CD4-positive, alpha-beta T cell treated with Interleukin-12 subunit alpha and Interleukin-12 subunit beta, for 1 hour (primary cell): ENCODE measurements at places on chromosomes 5 and 9.

DNA sequence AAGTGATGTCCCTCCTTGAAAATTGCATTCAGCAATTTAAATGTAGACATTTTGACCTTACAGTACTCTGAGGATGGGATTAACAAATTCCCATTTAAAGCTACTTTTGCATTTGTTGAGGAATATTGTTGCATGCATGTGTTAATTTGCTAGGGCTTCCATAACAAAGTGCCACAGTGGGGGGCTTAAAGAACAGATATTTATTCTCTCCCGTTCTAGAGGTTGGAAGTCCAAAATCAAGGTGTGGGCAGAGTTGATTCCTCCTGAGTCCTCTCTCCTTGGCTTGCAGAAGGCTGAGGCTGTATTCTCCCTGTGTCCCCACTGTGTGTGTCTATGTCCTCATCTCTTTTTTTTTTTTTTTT lies 51.8 kb upstream of the CDK20 start:
- no peak for DNase-seq

DNA sequence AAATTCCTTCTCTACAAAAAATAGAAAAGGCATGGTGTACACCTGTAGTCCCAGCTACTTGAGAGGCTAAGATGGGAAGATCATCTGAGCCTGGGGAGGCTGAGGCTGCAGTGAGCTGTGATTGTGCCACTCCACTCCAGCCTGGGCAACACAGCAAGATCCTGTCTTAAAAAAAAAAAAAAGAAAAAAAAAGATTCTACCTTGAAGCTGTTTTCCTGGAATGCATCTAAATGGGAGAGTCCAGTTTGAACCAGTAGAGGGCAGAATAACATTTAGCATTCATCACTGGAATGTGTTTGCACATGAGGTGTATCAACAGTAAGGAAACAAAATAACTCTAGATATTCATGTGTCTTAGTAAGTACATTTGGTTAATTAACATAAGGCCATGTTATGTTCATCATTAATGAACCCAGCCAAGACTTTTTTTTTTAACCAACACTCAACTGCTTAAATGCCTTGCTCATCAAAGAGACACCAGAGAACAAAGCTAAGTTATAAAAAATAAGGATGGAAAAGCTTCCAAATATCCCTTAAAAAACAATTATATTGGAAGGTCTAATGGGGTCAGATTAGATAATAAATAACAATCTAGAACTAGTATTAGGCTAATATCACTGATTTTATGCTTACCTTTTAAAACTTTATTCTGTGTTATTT lies 16.1 kb downstream of the IFNE start:
- DNase-seq = peak; percentile 63

DNA sequence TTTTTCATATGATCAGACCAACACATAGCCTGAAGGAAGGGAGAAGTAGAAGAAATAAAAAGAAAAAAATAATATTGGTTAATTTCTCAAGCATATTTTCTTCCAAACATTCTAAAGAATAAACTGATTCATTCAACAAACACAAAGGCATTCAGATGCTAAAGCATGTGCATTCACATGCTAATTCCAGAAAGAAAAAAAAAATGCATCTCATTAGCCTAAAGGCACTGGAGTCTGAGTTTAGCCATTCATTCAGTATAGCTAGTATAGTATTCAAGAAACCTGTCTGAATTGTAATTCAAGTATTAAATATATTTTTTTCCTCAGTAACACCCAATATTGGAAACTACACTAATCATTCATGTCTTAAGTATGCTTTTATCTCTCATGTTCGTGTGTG lies 61.0 kb upstream of the FER start:
- DNase-seq = no peak

DNA sequence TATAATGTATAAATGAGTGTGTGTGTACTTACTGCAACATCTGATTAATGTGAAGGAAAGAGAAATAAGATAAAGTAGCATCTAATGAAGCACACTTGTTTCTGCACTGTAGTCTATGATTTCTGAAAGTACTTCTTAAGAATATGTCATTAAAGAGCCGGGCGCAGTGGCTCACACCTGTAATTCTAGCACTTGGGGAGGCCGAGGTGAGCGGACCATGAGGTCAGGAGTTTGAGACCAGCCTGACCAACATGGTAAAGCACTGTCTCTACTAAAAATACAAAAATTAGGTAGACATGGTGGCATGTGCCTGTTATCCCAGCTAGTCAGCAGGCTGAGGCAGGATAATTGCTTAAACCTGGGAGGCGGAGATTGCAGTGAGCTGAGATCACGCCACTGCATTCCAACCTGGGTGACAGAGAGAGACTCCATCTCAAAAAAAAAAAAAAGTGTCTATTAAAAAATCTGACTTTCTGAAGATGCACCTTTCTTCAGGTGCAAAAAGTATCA lies 556.9 kb downstream of the PTPRD start:
- DNase-seq = no peak

GRCh38 chr9:78769690-78770089 lies 472.8 kb downstream of the PSAT1 start:
- no peak for DNase-seq

DNA sequence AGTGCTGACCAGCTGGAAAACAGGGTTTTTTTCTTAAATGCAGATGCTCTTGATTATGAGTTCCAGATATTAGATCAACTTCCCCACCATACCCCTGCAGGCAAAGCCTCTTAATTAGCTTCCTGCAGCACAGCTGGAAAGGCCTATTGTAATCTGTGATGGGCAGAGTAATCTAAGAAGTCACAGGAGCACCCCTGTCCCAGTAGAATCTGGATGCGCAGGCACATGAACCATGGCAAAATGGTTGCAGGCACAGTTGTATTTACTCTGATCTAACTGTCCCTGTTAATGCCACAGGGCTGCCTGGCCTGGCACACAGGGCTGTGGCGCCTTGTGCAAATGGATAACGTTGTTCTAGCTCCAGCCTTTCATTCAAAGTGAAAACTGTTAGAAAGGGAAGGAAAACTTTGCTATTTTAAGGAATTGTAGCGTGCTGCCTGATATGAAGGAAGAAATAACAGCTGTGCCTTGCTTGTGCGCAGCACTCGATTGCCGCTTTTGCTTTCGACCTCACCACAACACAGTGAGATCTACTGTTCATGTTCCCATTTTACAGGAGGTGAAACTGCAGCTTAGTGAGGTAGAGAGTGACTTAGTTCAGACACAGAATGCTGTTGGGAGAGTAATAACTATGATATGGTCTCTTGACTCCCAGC lies 2.3 kb downstream of the TGFBI start:
- no peak for DNase-seq

DNA sequence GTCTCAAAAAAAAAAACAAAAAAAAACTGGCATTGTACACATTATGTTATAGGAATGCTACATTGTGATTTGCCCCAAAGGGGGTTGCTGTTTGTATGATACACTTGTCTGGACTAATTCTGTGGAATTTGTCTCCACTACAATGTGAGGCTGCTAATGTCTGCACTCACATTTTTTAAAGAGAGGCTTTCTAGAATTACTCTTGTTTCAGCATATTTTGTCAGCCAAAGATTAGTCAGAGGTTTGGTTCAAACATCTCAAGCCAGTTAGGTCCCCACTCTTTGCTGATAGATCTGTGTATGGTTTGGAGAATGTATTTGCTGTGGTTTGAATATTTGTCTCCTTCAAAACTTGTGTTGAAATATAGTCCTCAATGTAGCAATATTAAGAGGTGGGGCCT lies 59.3 kb upstream of the ZNF169 start:
- no peak for DNase-seq

- DNase-seq = no peak
Measured at GRCh38 chr9:110130791-110131416, 77.1 kb downstream of the C9orf152 start.

- DNase-seq = no peak
Measured at GRCh38 chr5:115558388-115558956, 13.9 kb upstream of the FEM1C start.

DNA sequence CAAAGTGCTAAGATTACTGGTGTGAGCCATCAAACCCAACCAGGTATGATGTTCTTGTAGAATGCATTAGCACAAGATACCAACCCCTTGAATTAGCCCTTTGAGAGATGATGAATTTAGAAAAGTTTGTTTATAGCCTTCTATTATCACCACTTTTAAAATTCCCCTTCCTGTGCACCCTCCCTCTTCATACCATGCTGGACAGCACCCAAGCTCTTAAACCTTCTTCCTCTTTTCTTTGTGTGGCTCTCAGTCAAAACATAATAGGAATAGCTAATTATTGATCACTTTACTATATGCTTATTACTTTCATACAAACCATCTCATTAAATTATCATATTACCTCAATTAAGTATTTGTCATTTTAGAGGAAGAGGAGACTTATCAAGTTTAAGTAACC lies 87.6 kb upstream of the TMED7 start:
- no peak for DNase-seq

DNA sequence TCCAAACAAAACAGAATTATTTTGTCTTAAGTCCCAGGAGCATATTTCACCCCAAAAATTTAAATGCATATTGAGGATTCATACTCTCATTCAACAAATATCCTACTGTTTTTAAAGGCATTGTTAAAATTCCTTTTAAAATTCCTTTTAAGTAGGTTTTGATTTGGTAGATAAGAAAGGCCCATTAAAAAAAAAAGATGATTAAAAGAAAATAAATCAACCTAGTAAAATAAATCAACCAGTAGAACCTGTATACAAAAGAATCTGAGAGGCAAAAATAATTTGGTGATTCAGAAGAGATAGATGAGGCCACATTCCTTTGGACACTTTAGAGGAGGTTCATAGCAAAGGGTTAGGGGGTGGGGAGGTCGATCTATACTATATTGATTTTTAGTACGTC lies 585.3 kb upstream of the TLE4 start:
- DNase-seq = no peak

- no peak for DNase-seq
Measured at GRCh38 chr5:32229586-32229985, 55.5 kb upstream of the GOLPH3 start.

GRCh38 chr5:24805230-24805629 lies 160.5 kb upstream of the CDH10 start:
- no peak for DNase-seq

- DNase-seq = no peak
Measured at GRCh38 chr9:113665064-113665463, 201.5 kb downstream of the RGS3 start.

GRCh38 chr9:107794259-107794658 lies 304.7 kb upstream of the KLF4 start:
- DNase-seq = no peak

GRCh38 chr9:121725008-121725775 lies 73.8 kb downstream of the DAB2IP start:
- no peak for DNase-seq

DNA sequence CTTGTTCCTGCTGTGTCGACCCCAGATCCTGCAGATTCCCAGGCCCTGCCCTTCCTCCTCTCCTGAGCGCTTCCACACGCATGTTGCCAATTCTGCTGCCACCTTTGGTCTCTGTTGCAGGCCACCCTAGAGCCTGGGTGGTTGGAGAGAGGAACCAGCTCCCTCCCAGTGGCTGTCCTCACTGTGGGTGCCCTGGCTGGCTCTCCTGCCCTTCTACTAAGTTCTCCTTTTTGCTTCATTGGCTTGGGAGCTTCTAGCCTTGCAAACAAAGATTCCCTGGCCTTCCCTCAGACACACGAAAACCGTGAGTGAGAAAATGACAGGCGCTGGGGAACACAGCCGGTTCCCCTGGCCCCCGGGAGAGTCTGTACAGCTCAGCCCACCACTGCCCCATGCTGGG lies 14.2 kb upstream of the NCS1 start:
- no peak for DNase-seq

GRCh38 chr5:62206150-62206829 lies 99.7 kb upstream of the KIF2A start:
- no peak for DNase-seq

DNA sequence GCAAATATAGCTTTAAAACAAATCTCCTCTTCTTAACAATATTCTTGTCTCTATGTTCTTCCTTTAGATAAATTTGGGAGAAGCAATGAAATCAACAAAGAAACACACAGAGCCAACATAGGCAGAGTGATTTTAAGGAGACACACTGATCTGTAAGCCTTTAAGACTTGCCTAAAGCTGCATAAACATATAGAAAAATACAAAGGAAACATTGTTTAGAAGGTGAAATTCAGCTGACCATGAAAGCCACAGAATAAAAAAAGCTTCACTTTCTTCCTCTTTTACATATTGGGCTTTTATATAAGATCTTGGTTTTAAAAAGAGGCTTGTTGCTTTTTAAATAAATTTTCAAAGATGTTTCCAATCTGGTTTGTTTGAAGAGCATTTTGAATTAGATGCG lies 1277.5 kb downstream of the EFNA5 start:
- no peak for DNase-seq

DNA sequence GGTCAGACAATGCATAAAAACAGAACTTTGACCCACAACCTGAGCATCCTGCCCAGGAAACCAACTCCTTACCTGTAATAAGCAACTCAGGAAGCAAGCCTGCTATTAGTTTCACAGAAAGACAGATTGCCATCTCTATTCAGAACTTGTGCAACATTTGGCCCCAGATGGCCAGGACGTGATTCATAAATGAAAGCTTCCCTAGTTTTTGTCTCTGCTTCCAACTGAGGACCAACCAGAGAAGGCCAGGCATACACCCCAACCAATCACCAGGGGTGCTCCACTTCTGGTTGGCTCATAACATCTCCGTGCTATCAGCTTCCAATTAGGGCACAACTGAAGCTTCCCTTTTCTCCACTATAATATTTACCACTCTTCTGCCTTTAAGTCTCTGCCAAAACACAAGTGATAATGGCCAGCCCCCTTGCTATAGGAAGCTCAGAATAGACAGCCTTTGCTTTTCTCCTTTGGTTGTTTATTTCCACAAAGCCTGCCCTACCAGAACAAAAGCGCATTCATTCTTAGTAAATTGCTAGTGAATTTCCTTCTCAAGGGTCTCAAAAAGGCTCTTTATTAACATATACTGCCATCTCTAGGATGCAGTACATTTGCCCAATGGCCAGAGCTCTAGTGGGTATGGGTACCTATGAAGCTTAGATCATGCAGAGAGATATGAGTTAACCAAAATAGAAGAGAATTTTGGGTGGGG lies 289.7 kb upstream of the DAP start:
- no peak for DNase-seq

- no peak for DNase-seq
Measured at GRCh38 chr9:129687391-129687790, 21.9 kb downstream of the PRRX2 start.

- DNase-seq = no peak
Measured at GRCh38 chr9:108039493-108039892, 549.9 kb upstream of the KLF4 start.

GRCh38 chr5:100779669-100780375 lies 123.3 kb downstream of the ST8SIA4 start:
- DNase-seq = peak; percentile 25

DNA sequence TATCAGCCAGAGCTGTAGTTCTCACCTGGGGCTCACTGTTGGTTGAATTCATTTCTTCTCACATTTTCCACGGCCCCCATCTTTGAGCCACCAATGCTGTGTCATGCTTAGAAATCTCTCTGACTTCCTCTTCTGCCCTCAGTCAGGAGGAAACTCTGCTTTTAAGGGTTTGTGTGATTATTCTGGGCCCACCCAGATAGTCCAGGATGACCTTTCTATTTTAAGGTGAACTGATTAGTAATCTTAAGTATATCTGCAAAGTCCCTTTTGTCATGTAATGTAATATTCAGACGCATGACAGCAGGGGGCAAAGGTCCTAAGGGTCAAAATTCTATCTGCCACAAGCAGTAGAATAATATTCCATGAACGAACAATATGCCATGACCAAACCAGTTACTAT lies 88.4 kb downstream of the AK8 start:
- DNase-seq = no peak
